ENCODE measurements at places on chromosomes 5 and 9.

- no peak for DNase-seq
These were observed 422.1 kb upstream of the TNC start for GRCh38 chr9:115540091-115540490.

DNA sequence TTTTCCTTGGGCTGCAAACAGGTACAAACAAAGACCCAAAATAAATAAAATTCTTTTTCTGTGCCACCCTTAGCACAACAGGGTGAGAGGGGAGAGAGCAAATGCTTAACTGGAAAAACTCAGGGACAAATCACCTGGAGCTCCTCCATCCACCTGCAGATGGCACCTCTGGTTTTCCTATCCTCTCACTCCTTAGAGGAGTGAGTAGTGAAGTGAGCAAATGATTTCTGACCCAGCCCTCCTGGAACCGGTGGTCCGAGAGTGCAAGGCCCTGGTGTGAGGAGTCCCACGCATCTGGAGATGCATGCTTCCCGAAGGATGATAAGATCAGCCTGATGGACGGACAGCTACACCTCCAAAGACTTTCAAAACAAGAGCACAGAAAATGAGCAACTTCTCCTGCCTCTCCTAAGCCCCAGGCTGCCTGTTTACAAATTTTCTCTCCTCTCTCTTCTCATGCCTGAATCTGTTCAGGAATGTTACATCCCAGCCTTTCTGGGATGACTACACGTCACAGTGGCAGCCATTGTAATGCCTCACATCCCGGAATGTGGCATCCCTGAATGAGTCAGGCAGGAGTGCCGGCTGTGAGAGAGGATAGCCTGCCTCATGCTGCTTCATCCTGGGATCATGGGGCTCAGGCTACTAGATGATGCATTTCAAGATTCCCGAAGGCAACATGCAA, 86.4 kb downstream of the ADRB2 start:
- no peak for DNase-seq

- no peak for DNase-seq
These were observed 114.1 kb upstream of the PANK3 start for GRCh38 chr5:168693297-168693696.

GRCh38 chr9:129785866-129786265, 17.1 kb upstream of the TOR1B start:
- no peak for DNase-seq

- no peak for DNase-seq
These were observed 28.7 kb downstream of the COL27A1 start for GRCh38 chr9:114184071-114184470.

GRCh38 chr5:56684159-56684558, 131.2 kb upstream of the MAP3K1 start:
- no peak for DNase-seq

- DNase-seq, result no peak
These were observed 161.2 kb downstream of the RGS3 start for GRCh38 chr9:113624721-113625120.

- no peak for DNase-seq
These were observed 184.6 kb downstream of the AP3B1 start for GRCh38 chr5:78109891-78110324.

DNA sequence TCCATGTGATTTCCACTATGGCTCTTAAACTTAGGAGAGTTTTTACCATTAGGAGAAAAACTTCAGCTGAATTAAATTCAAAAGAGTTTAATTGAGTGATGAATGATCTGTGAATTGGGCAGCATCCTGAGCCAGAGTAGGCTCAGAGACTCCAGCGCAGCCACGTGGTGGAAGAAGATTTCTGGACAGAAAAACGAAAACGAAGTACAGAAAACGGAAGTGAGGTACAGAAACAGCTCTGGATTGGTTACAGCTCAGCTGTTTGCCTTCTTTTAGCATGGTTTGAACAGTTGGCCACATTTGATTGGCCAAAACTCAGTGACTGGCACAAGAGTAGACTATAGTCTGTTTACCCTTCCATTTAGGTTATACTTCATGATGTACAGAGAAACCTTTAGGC, 69.2 kb upstream of the PLPP1 start:
- DNase-seq, result no peak

- no peak for DNase-seq
These were observed 6.9 kb downstream of the RGMB start for GRCh38 chr5:98780390-98780789.

- DNase-seq, result no peak
These were observed 4.1 kb downstream of the NR6A1 start for GRCh38 chr9:124766815-124767554.

- no peak for DNase-seq
These were observed 439.3 kb upstream of the CTNND2 start for GRCh38 chr5:12343558-12343957.

GRCh38 chr5:72281430-72281763, 38.6 kb downstream of the MRPS27 start:
- no peak for DNase-seq

DNA sequence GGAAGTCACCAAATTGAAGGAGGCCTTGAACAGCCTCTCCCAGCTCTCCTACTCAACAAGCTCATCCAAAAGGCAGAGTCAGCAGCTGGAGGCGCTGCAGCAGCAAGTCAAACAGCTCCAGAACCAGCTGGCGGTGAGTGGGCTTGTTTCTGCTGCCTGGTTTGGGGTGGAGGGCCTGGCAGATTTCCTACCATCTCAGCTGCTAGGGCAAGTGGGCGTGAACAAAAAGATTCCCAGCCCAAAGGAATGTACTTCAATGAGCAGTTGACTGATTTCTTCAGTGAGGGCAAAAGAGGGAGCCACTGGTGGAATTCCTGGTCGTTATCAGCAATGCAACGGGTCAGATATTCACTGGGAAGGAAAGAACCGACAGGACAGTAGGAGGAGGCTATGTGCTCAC, 12.6 kb upstream of the TTC23L start:
- DNase-seq, result no peak

GRCh38 chr5:57338068-57338867, 144.3 kb downstream of the ACTBL2 start:
- no peak for DNase-seq

- DNase-seq, result no peak
These were observed 564.7 kb downstream of the PDE4D start for GRCh38 chr5:59328709-59329296.

- DNase-seq, result no peak
These were observed 77.5 kb upstream of the ZNF169 start for GRCh38 chr9:94181408-94182181.

DNA sequence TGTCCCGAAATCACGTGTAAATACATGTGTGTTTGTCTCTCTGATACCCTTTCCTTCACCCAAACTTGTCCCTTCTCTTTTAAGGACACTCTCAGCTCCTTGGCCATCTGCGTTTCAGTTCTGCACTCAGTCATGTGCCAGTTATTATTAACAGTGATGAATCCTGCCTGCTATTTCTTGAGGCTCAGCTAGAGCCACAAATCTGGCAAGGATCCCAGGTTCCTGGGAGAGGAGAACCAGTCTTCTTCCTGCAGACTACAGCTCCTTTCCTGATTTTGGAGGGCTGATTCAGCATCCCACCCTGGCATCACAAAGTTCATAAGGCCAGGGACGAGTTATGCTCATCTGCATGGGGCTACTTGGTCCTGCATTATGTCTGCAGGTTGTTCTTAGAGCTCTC, 5.6 kb downstream of the MAMDC2 start:
- no peak for DNase-seq

GRCh38 chr5:92979716-92980115, 601.3 kb downstream of the NR2F1-AS1 start:
- no peak for DNase-seq

GRCh38 chr5:103360475-103360874, 101.9 kb downstream of the MACIR start:
- no peak for DNase-seq

- DNase-seq, result no peak
These were observed 40.0 kb downstream of the FANCC start for GRCh38 chr9:95277509-95277908.

DNA sequence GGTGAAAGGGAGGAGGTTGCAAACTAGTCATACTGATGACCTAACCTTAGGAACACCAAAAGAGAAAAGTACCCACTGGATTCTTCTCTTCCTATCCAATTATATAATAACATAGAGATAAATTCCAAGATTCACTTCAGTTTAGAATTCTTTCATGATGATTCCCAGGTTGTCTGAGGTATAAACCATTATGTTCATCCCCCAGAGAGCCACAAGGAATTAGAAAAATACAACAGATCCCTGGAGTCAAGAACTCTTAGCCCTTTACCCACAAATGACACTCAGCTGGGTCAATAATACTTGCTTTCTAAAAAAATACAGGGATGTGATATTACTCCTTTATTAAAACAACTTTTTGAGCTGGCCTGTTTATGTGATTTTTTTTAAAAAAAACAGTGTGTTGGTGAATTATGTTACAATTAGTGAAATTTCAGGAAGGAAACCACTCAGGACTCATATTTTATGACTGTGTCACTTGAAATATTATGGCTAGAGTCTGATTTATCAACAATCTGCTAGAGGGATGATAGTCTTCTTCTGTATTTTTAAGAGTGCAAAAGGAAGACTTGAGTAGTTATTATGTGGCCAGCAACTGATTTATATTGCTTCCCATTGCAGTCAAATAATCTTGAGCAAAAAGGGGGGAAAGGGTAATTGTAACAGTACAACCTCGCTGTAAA, 338.2 kb downstream of the NFIB start:
- DNase-seq, result no peak

DNA sequence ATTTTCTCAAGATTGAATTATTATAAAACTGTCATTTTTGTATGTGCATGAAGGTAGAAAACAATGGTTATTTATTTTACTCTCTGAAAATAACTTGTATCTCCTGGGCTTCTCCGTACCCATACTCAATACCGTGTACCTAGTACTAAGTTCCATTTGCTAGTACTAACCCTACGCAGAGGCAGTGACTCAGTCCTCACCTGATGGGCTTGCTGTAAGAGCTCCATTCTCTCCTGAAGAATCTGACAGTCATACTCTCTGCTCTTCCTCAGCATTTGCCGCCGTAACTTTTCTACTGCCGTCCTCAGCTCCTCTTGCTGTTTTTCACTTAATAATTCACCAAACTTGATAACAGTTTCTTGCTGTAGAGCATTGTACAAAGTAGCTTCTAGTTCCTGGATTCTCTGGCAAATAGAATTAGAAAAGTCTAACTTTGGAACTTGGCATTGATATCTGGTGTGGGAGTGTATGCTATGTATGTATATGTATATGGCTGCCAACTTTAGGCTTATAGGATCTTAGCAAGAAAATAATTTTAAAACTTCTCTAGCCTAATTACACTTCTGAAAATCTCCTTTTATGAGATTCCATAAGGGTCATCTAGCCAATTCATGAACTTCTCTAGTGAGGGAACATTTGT, 108.0 kb upstream of the DPYSL3 start:
- DNase-seq, result no peak

DNA sequence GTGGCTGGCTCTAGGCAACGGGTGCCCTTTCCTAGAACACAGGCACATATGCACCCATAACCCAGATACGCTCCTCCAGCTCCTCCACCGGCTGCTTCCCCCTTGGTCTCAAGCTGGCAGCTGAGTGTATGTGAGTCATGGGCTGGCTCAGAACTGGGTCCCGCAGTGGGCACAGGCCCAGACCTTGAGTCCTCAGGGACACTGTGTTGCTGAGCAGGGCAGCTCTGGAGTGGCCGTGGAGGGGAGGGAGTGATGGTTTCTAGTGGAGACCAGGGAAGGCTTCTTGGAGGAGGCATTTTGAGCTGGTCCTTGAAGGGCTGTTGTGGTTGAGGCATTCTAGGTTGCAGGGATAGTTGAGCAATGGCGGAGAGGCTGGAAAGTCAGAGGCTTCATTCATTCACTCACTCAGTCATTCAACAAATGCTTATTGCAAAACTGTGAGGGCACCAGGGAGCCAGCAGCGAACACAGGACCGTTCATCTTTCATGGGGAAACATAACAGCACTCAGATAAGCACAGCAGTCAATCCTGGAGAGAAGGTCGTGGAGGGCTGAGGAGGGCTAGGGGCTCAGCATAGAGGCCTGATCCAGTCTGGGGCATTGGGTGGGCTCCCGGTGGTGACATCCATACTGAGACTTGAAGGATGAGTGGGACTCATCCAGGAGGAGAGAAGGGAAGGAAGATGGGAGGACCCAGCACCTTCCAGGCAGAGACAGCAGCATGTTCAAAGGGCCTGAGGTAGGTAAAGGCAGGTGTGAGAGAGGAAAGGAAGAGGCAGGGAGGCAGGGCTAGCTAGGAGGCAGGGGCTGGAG, 2.4 kb downstream of the BBLN start:
- DNase-seq, result no peak

DNA sequence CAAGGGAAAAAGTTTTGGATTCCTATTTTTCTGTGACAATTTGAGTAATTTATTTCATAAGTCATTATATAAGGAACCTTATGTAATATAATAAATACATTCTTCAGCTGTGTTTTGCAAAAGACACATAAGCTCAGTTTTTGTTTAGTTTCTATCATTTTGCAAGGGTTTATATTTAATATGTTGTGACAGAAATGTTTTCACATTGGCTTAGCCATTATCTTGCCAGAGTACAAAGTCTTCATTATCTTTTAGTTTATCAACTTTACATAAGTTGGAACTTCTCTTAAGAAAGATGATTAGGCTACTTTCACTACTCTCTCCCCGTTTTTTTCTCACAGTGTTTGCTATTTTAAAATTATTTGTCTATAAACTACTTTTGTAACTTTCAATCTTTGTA, 54.8 kb downstream of the ERCC6L2 start:
- no peak for DNase-seq

GRCh38 chr5:77620405-77620804, 18.1 kb downstream of the OTP start:
- DNase-seq, result no peak

DNA sequence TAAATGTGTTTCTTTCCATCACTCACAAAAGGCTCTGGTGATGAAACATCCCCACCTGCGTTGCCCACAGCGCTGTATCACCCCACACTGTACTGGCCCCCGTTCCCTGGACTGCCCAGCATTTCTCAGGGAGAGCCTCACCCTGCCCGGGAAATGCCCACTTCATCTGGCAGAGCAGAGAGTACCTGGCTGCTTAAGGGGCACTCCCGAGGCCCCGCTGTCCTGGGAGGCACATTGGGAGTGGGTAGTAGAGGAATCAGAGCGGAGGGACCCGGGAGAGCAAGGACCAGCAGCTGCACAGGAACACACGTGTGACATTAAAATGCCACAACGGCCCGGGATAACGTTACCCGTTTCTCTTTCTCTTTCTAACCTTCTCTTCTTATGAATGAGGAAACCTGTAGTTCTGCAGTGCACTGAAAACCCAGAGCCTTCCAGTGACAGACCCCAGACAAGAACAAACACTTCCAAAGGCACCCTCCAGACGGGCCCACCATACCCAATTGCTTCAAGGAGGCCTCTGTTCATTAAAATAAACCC, 110.0 kb downstream of the ROR2 start:
- no peak for DNase-seq

- DNase-seq, result no peak
These were observed 2.8 kb upstream of the SLC25A2 start for GRCh38 chr5:141306630-141307029.

DNA sequence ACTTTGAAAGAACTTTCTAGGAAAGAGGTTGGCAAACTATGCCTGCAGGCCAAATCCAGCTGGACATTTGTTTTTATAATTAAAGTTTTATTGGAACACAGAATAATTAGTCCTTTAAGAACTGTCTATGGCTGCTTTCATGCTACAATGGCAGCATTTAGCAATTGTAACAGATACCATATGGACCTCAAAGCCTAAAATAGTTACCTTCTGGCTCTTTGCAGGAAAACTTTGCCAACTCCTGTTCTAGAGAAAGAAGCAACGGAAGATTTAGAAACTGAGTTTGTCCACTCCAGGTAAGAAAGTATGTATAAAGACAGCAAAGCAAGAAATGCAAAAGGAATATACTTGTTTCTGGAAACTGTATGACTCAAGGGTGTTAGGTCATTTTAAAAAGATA, 281.7 kb upstream of the TRPM3 start:
- DNase-seq, result no peak

- no peak for DNase-seq
These were observed 225.2 kb downstream of the NPR3 start for GRCh38 chr5:32936329-32936728.
